ENCODE measurements at places on chromosomes 2 and 18.
A peak's percentile ranks its signal among the peaks of the same experiment; 100 is the strongest.

- ATAC-seq: no peak
Observed at GRCh38 chr2:64838817-64839216, 150.4 kb upstream of the SLC1A4 start.

DNA sequence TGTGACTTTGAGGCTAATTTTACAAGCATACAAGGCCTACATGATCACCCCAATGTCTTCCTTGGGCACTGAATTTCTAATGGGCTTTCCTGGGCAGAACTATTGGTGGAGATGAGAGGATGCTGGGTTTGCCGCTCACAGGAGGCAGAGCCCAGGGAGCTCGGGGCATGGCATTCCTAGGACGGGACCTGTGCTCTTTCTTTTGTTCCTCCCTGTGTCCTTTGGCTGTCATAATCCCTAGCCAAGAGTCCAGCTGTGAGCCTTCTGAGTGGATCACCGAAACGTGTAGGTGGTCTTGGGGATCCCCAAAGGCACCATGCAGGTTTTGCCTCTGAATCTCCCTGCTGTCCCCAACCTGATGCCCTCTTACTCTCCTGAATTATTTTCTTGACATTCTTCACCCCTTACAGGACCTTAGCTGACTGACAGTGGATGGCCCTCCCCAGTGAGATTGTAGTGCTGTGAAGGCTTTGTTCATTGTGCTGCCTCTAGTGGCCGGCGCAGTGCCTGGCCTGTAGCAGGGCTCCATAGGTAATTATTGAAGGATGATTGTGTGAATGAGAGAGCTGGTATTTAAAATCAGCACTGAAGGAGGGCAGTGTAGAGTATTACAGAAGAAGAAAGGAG, 221.9 kb downstream of the ZNF407 start:
- no peak for ATAC-seq

DNA sequence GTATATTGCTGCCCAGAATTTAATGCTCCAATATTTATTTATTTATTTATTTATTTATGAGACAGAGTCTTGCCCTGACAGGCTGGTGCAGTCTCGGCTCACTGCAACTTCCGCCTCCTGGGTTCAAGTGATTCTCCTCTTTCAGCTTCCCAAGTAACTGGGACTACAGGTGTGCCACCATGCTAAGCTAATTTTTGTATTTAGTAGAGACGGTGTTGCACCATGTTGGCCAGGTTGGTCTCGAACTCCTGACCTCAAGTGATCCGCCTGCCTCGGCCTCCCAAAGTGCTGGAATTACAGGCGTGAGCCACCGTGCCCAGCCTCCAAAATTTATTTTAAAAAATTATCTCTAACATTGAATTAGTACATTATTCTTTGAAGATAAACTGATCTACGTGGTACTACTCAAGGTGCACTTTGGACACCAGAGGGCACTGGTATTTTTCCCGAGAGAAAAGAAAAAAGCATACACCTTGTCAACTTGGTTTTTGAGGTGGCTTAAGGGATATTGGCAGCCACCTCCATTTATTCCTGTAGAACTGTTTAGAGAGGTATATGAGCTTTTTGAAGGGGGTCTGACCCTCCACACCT, 1.4 kb upstream of the IDH1 start:
- no peak for ATAC-seq

GRCh38 chr2:204583773-204584172, 38.5 kb downstream of the PARD3B start:
- ATAC-seq: no peak

DNA sequence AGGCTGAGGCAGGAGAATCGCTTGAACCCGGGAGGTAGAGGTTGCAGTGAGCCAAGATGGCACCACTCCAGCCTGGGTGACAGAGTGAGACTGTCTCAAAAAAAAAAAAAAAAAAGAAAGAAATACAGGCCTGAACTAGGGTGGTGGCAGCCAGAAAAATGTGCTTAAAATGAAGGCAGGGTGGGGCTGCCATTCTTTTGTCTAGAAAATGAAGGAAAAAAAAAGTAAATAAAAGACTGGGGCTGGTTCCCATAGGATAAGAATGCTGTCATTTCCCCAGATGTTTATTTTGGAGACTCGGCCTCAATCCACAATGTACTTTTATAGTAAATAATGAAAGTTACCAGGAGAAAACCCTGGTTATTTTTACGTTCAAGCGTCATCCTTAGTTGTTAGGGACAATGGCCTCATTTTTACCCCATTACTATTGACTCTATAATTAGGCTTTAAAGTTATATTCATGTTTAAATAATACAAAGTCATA, 58.9 kb downstream of the ATP8B1 start:
- ATAC-seq: no peak

DNA sequence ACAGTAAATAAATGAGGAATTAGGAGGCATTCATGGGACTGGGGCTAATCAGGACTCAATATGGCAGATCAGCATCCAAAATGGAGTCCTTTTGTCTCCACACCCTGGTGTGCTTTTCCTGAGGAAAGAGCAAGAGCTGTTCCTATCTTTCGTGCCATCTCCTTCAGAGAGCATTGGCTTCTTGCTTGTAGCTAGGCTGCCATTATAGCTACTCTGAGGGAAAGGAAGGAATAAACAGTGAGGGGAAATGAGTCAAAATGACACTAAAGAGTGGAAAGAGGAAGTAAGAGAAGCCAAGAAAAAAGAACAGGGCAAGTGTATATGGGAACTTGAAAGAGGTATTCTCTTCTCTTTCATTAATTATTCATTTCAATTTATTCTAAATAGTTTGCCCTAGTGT, 8.4 kb upstream of the NMI start:
- peak; percentile 92 for ATAC-seq

GRCh38 chr18:44093253-44093652, 587.4 kb upstream of the SETBP1 start:
- ATAC-seq: no peak

DNA sequence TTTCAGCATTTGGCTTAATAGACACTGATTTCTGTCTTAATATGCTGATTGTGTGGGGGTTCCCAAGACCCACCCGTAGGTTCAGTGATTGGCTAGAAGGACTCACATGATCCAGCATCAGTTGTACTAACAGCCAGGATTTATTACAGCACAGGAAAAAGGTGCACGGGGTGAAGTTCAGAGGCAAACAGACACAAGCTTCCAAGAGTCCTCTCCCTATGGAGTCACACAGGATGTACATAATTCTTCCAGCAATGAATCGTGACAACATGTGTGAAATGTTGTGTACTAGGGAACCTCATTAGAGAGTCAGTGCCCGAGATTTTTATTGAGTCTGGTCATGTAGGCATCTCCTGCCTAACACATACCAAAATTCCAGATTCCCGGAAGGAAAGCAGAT, 52.8 kb downstream of the GALNT1 start:
- ATAC-seq: no peak

DNA sequence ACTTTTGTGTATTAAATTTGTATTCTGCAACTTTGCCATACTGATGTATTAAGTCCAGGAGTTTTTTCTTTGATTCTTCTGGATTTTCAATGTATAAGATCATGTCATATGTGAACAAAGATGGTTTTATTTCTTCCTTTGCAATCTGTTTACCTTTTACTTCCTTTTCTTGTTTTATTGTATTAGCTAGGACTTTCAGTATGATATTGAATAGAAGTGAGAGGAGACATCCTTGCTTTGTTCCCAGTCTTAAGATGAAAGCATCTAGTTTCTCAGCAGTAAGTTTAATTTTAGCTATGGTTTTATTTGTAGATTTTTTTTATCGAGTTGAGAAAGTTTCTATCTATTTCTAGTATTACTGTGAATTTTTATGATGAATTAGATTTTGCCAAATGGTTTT, 25.5 kb downstream of the VRK2 start:
- no peak for ATAC-seq

- ATAC-seq: no peak
Observed at GRCh38 chr2:128372621-128373341, 54.1 kb upstream of the HS6ST1 start.

DNA sequence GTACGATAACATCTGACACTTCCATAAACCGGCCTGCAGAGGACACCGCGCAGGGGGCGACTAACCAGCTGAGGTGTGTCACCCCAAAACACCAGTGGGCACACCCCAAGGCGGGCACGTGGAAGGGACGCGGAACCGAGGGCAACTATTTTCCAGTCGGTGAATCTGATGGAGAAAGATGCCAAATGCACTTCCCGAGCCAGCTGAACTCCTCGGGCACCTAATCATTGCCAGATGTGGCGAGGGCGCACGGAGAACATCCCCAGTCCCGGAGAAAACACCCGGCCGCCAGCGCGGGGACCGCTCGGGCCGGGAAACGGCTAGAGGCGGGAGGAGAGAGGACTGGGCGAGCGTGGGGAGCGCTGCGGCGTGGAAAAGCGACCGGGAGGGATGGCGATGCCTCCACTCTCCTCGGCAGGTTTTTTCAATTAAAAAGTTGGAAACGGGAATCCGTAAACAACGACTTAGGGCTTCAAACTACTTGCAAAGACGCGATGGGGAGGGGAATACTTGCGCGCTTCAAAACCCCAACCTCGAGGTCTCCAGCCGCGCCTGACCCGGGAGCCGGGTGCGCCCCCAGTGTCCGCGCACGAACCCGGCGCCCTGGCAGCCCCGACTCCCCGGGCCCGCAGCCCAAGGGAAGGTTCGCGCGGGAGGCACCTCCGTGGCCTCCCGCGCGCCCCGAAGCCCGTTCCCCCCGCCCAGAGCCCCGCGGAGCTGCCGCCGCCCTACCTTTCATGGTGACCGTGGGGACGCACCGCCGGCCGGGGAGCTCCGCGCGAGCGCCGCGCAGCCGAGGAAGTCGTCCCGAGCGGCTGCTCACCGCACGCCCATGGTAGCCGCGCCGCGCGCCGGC, 497 bp downstream of the COLEC12 start:
- no peak for ATAC-seq

DNA sequence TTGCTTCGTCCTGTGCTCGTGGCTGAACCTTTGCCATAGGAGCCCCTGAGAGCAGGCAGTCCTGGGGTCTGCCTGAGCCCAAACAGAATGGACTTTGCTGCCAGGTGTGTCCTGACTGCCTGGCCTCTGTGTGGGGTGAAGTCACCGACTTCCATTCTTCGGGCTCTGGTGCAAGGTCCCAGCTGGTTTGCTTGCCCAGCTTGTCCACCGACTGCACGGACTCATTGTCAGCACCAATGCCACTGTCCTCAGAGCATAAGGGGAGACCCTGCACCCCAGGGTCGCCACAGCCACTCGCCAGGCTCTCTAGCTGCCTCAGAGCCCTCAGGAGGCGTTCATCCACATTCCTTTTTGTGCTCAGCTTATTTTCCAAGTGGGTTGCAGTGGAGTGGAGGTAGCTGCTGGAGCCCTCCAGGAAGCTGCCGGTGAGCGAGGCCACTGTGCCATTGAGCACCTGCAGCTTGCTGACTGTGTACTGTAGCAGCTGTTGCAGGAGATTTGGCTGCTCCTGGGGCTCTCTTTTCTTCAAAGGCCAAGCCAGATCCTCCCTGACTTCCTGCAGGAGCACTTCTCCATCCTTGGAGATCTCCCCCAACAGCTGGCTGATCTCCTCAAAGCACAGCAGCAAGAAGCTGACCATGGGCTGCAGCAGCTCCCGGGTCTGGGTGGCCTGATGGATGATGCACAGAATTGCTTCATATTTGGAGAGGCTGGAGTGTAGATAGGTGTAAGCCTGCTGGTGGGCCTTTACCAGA, 1.2 kb downstream of the PCARE start:
- ATAC-seq: no peak

DNA sequence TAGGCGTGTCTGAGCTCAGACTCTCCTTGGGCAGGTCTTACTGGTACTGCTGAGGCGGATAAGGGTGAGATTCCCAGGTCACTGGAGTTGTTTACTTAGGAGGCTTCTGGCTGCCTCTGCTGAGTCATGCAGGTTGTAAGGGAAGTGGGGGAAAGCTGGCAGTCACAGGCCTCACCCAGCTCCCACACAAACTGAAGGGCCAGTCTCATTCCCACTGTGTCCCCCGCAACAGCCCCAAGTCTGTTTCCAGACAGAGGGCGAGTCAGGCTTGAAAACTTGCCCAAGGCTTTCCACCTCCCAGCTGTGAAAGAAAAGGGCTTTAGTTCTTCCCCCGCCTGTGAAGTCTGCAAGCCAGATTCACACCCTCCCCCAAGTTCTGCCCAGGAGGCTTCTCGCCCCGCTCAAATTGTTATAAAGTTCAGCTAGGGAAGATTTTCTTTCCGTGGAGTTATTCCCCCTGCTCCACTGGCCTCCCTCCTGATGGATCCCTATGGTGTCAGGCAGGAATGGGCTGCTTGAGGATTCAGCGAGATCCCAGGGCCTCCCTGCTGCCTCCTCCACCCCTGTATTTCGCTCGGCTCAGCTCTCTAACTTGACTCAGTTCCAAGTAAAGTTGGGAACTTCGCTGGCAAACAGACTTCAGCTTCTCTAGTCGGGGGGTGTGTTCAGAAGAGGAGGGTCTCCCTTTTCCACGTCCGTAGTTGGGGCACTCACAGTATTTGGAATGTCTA, 248.6 kb downstream of the NR4A2 start:
- ATAC-seq: no peak

DNA sequence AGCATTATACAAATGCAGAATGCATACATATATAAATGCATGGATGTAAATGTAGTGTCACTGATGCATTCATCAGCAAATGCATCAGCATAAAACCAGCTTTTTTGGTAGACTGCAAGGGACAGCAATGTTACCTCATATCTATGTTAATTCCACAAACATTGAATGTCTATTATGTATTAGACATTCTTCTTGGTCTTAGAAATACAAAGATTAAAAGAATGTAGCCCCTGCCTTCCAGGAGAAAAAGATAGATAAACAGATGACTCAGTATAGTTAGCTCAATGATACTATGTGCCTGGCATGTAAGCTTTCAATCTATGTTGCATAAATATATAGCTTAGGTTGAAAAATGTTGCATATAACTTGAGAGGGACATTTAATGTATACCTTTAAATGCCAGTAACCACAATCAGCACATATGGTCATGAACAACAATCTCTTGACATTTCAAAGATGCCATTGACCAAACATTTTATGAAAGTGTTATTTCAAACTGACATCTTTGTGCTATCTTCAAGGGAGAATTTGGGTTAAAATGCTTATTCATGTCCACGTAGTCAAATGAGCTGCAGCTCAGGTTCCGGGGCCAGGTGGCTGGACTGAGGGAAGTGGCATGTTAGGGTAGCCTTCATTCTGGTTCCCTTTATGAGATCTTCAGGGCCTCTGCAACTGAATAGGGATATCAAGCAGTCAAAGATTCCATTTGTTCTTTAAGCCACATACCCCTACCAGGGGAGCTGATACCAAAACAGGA, 45.2 kb upstream of the GCG start:
- no peak for ATAC-seq

DNA sequence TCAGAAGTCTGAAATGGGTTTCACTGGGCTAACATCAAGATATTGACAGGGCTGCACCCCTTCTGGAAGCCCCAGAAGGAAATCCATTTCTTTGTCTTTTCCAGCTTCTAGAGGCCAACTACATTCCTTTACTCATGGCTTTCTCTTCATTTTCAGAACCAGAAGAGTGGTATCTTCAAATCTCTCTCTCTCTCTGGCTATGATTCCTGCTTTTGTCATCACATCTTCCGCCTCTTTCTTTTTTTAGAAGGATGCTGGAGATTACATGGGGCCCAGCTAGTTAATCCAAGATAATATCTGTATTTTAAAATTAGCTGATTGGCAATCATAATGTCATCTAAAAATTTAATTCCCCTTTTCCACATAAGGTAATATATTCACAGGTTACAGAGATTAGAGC, 23.8 kb downstream of the COL5A2 start:
- no peak for ATAC-seq

- no peak for ATAC-seq
Observed at GRCh38 chr2:214075456-214075855, 335.4 kb upstream of the VWC2L start.

- ATAC-seq: no peak
Observed at GRCh38 chr2:45288532-45289417, 279.5 kb upstream of the SIX2 start.

GRCh38 chr18:3248658-3249359, 1.2 kb downstream of the MYL12A start:
- no peak for ATAC-seq

- no peak for ATAC-seq
Observed at GRCh38 chr2:240363746-240364581, 71.5 kb upstream of the GPC1 start.

Data from stimulated activated memory B cell treated with anti-CD40 and anti-IgM and Interleukin-4, amounts not matched to agents 10 μg/mL and 1 μg/mL and 100 μg/mL, for 72 hours (primary cell).